ENCODE measurements at places on chromosomes 12 and 14. TPM values are rescaled to one million over a fixed set of nuclear protein-coding genes. Genes with fewer than 3 reads are reported as not detected.
A peak's percentile ranks its signal among the peaks of the same experiment; 100 is the strongest.

Gene OAS2
- 28.4 TPM for total RNA-seq

Gene SLC5A8
- not detected for total RNA-seq

Gene ERGIC2
- 25.7 TPM for total RNA-seq

Gene GZMH
- total RNA-seq, result not detected

Gene CTSG
- total RNA-seq, result 1.3 TPM

Gene CLEC2A
- not detected for total RNA-seq

Gene DDX47
- total RNA-seq, result 47.6 TPM

Gene OTUB2
- 0.66 TPM for total RNA-seq

Gene PLCZ1
- not detected for total RNA-seq

- no peaks in the 10 kb centered on the region for H3K36me3 ChIP-seq
These were observed 123.9 kb downstream of the PLXNC1 start for GRCh38 chr12:94272280-94272679.

DNA sequence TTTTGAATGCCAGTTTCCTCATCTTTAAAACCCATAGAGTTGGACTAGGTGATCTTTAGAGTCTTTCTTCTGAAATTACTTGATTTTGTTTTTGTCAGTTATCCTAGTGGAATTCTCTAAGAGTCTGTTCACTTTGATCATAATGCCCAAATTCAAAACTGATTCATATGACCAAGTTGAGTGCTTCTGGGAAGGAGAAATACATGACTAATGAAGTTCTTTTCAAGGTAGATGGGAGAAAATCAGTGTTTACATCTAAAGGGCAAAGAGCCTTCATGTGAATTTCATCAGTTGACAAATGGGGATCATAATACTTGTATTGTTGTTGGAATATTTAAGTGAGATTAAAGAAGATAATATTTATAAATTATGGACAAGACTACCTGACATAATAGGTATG is 53.2 kb downstream of the ERC1 start:
- no peaks in the 10 kb centered on the region for H3K36me3 ChIP-seq
- no peak overlapping the region for H3K27ac ChIP-seq
- peaks cover 34% of the 10 kb centered on the region for H3K4me1 ChIP-seq
- H3K27me3 ChIP-seq, result no peaks in the 10 kb centered on the region
- no peak for DNase-seq

- no peak overlapping the region for H3K4me3 ChIP-seq
- no peaks in the 10 kb centered on the region for H3K36me3 ChIP-seq
- no peaks in the 10 kb centered on the region for H3K4me1 ChIP-seq
- H3K27me3 ChIP-seq, result no peaks in the 10 kb centered on the region
These were observed 124.1 kb upstream of the E2F7 start for GRCh38 chr12:77189458-77189857.

GRCh38 chr14:95493976-95494375 is 22.5 kb downstream of the SYNE3 start:
- H3K27ac ChIP-seq, result peak overlapping the region; percentile 68
- no peak overlapping the region for H3K4me3 ChIP-seq
- no peaks in the 10 kb centered on the region for H3K27me3 ChIP-seq
- DNase-seq, result no peak
- peaks cover under 1% of the 10 kb centered on the region for H3K4me1 ChIP-seq

- H3K36me3 ChIP-seq, result peaks cover 8% of the 10 kb centered on the region
- no peak overlapping the region for H3K27ac ChIP-seq
- no peak for DNase-seq
- H3K4me3 ChIP-seq, result no peak overlapping the region
These were observed 40.4 kb downstream of the DIP2B start for GRCh38 chr12:50545213-50545612.

- H3K36me3 ChIP-seq, result no peaks in the 10 kb centered on the region
- H3K4me1 ChIP-seq, result no peaks in the 10 kb centered on the region
- H3K4me3 ChIP-seq, result no peak overlapping the region
- peak; percentile 55 for DNase-seq
- no peaks in the 10 kb centered on the region for H3K27me3 ChIP-seq
- H3K27ac ChIP-seq, result no peak overlapping the region
These were observed 75.3 kb upstream of the OR4E1 start for GRCh38 chr14:21748869-21749303.

DNA sequence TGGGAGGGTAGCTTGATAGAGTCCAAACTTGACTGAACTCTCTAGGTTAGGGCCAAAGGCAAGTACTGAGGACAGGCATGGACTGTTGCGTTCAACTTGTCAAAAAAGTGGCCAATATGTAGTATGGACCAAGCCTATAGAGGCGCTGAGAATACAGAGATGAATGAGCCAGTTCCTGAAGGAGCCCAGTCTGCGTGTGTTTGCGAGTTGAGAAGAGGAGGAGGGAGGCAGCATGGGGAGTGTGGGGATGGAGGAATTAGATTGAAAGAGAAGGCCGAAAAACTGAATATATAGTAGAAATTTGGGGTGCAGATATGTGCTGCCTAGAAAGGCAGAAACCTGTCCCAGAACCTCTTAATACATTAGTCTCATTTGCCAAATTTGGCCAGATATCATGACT is 412.4 kb downstream of the PCNX1 start:
- no peak for DNase-seq
- peak overlapping the region; percentile 99 for H3K27ac ChIP-seq
- H3K4me1 ChIP-seq, result peaks cover 18% of the 10 kb centered on the region
- peak overlapping the region; percentile 72 for H3K4me3 ChIP-seq
